ENCODE measurements at places on chromosomes 3 and 15.

DNA sequence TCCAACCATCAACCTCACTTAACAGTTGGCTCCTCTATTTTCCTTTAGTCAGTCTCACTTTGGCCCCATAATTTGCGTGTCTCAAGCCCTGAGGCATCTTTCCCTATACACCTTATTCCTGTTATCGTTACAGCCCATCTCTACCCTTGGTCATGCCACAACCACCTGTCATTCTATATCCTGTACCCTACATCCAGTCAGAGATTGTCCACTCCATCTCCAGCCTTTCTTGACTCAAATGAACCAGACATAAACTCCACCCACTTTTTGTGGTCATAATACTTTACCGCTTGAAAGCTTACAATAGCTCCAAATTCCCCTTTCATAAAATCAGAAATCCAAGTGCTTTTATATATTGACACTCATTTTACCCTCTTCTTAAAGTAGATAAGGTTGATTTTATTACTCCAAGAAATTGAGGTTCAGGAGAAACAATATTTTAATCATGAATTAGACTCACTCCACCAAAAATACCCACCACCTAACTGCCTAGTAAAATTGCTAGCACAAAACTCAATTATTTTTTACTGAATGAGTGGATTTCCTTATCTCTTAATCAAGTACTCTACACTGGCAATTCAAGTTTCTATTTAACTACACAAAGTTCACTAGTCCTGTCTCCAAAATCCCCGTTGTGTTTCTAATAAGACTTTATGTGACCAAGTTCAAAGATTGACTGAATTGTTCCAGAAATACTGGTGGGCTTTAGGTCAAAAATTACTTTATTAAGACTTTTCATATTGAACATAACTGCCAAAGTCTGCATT is 9.1 kb downstream of the CCR4 start:
- no peak for DNase-seq

DNA sequence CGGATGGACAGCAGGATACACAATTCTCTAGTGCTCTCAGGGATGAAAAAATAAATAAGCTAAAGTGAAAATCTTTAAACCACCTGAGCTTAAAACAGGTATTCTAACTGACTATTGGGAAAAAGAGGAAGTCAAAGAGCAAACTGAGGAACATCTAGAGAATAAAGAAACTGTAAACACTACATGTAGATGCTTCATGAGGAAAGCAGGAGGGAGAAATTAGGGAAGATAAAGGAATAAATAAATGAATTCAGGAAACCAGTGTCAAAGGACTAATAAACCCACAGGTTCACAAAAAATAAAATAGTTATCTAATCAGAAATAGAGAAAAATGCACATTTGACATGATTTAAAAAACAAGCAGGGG is 525 bp upstream of the MCCC1 start:
- no peak for DNase-seq

GRCh38 chr3:135034891-135035440 is 239.9 kb downstream of the EPHB1 start:
- DNase-seq: no peak

- no peak for DNase-seq
Observed at GRCh38 chr3:114253505-114253904, 16.1 kb upstream of the ZNF80 start.

DNA sequence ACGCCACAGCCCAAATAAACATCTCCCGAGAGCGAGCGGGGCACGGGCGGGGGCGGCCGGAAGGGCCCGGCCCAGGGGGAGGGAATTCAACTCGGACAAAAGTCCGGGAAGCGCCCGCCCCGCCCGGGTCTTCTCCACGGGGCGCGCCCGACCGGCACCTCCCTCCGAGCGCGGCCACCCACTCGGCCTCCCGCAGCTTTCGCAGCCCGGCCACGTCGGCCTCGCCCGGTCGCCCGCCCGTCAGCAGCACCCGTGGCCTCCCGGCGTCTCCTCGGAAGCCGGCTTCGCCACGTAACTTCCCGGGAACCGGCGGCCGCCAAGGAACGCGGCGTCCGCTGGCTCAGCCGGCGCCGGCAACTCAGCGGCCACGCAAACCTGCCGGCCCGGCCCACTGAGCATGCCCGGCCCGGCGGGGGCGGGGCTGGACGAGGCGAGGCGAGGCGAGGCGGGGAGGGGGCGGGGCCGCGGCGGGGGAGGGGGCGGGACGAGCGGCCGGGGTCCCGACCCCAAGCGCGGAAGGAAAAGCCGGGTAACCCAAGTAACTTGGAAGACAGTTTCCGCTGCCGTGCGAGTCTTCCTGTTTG is at the start of gene TJP1:
Gene TJP1, minus strand, starts transcription at position 369 of the 584 bp plus-strand sequence. CDS start 440 bp downstream, outside the sequence.
- peak; percentile 74 for DNase-seq

DNA sequence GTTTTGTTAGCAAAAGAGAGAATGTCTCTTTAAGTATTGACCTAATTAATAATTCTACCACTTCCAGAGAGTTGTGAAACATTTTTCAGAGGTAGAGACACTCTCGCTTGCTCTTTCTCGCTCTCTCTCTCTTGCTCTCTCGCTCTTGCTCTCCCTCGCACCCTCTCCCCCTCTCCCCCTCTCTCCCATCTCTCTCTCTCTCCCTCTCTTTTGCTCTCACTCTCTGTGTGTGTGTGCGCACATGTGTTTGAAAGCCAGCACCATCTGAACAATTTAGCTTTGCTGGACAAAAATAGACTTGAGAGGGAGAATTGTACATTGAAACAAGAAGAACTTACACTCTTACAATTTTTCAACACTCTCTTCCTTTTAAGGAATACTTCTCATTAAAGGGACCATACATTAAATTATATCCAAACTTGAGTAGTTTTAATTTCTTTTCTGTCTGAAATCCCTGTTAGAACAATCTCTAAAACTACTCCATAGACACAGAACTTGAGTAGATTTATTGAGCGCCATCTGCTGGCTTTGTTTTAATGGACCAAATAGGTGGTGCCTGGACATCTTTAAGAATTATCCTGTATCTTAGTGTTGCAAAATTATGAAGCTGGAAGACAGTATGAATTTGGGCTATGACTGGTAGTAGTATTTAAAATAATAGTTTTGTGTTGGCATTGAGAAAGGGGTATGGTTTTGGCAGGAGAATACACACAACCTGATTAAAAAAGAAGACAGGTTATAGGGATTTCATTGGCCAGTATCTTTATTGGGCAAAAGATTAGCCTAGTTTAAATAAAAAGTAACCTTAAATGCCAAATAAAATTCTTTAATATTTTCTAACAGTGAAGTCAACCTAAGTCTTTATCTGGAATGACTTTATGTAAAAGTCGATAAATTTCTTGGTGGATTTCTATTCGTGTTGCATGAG is 124.6 kb downstream of the AKAP13 start:
- peak; percentile 74 for DNase-seq

- no peak for DNase-seq
Observed at GRCh38 chr3:171569571-171570132, 109.4 kb upstream of the TNIK start.

GRCh38 chr15:70479056-70479455 is 284.3 kb downstream of the UACA start:
- DNase-seq: no peak

DNA sequence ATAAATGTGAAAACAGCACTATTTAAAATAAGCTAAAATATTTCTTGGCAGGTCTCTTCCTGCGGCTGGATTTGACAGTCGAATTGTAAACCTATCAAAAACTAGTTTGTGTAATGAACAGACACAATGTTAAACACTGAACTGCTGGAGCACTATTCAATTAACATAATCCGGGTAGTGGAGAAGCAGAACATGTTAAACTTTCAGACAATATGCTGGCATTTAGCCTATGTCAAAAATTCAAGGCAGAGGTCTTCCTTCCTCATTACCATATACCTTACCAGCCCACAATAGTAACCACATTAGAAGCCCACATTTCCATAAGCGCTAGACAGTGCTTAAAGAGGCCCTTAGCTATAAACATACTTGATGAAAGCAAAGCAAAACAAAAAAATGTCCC is 1042.9 kb downstream of the ROBO1 start:
- no peak for DNase-seq

DNA sequence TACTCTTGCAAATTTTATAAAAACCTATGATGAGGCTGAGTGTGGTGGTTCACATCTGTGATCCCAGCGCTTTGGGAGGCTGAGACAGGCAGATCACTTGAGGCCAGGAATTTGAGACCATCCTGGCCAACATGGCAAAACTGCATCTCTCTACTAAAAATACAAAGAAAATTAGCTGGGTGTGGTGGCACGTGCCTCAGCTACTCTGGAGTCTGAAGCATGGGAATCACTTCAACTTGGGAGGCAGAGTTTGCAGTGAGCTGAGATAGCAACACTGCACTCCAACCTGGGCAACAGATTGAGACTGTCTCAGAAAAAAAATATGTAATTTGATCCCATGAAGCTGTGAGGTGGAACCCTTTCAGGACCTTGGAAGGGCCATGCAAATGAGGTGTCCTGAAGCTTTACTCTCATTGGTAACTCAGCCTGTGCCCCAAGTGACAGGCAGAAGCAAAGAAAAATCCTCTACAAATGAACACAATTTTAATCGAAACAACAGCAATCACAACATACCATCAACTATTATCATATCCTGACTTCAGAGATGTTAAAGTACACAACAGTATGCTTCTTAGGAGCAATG is 84.6 kb upstream of the CDV3 start:
- DNase-seq: peak; percentile 76
